ENCODE measurements at places on chromosomes 11 and 22.

DNA sequence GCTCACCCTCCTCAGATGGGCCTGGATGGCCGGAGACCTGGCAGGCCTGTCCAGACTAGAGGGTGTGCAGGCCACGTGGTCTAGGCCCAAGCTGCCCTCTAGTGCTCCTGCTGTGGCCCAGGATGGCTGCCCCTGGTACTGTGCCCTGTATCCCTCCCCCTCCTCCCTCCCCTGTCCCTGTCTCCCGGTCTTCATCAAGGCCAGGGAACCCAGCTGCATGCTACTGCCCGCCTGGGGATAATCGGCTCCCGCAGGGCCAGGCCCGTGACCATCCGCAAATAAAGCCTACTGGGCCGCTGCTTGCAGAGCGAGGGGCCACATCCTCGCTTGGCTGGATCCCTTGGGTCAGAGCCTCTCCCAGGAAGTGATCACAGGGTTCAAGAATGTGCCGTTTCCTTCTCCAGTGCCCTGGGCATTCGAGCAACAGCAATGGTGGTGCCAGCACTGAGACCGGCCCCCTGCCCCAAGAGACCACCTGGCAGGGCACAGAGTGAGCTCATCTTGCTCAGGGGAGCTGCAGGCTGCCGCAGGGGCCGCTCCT lies 51.1 kb downstream of the WNT7B start:
- no peak for DNase-seq

GRCh38 chr11:118295815-118296454 lies 8.6 kb upstream of the CD3E start:
- DNase-seq, result no peak

DNA sequence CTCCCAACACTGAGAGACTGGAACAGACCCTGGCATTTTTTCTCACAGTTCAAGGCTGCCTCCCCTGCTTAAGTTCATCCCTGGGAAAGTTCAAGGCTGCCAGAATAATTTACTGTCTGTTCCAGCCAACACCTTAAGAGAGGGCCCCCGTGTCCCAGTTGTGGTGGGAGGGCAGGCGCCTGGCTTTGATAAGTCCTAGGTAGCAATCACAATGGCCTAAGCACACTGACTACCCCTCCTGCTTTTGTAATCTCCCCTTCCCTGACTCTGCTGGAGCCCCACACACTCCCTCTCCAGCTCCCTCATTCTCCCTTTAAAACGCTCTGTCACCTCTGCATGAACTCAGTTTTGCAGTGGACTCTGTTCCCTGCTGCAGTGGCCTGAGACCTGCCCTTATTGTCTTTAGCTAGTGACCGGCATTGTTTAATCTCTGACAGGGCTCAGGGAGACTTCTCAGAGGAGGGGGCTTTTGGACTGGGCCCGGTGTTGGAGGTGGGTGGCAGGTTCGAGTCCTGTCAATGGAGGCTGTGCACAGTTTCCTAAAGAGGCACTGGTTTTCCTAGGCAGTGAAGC lies 507.2 kb downstream of the TBC1D22A start:
- no peak for DNase-seq

DNA sequence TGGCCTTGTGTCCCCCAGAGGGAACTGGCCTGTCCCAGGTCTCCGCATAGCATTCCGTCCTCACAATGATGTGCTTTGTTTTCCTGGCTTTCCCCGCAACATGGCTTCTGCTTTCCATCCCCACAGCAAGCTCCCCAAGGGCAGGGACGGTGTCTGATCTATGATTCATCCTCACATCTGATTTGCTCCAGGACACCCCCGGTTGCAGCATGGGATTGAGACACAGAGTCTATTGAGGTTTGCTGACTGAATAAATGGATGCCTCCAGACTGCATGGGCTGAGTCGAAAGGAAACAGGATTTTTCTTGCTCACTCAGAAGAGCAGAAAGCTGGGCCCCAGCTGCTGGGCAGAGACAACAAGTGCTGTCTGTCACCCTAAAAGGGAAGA lies 40.2 kb downstream of the LMO1 start:
- no peak for DNase-seq

DNA sequence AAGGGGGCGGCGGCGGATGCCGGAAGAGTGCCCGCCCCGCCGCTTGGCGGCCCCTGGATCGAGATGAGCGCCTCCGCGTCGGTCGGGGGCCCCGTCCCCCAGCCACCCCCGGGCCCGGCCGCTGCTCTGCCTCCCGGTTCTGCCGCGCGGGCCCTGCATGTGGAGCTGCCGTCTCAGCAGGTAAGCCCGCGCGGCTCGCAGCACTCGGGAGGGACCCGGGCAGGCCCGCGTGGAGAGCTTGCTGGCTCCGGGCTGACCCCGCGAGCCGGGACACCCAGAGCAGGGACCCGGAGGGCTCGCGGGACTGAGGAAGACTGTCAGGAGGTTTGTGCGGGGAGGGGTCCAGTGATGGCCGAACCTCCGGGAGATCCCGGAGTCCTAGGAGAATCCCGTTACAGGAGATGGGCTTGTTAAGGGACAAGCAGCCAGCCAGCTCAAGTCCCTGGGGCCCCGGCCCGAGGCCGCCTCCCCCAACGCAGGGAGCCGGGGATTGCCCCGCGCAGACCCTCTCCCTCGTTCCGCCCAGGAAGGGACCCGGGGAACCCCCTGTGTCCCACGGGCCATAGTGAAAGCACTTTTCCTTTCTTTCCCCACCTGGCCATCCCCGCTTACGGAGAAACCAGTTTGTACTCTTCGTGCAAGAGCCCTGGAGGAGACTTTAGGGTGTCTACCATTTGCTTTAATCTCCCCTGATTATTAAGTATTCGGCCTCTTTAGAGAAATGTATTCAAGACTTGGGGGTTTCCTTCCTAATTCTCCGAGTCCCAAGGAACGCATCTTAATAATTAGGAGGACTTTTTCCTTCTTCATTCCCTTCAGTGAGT lies 547 bp downstream of the UVRAG start:
- DNase-seq, result peak; percentile 25

DNA sequence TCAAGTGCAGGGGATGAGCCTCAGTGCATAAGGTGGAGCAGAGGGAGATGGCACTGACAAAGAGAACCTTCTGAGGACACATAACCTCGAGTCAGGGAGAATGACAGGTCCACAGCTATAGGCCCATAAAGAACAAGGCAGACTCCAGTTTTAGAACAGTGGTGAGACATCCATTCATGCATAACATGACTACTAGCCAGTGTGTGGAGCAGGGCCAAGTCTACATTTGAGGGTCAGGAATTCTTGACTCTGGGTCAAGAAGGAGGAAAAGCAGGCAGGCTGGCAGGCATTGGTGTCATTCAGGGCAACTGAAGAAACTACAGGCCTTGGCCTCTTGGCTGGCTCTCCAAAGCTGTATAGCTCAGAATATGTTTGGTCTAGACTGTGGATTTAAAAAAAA lies 54.9 kb downstream of the MTNR1B start:
- DNase-seq, result no peak

DNA sequence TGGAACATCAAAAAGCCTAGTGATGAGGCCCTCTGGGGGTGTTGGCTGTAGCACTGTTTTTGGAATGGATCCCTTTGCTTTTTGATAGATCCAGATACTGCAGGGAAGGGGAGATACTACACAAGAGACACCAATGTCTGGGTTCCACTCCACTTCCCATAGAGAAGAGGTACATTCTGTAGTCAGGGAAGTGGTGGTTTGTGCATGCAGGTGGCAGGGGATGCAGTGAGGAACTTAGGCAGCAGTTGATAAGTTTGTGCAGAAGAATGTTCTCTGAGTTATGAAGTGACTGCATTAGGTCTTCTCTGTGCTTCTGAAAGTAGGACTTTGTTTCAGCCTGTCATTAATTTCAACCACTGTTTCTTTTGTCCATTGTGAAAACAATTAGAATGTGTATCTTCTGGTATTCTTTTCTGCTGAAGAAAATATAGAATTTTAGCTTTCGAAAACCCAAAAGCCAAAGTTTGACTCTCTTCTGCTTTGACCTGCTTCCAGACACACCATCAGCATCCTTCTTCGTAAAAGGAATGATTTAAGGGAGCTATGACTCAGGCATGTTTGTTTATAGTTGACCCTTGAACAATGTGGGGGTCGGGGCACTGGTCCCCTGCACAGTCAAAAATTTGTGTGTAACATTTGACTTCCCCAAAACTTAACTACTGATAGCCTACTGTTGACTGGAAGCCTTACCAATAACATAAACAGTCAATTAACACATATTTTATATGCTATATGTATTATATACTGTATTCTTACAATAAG lies 25.6 kb downstream of the PANX1 start:
- no peak for DNase-seq

GRCh38 chr22:39478441-39478850 lies 21.6 kb downstream of the MGAT3 start:
- DNase-seq, result no peak

- DNase-seq, result no peak
These were observed 38.6 kb downstream of the MUC6 start for GRCh38 chr11:997907-998306.

DNA sequence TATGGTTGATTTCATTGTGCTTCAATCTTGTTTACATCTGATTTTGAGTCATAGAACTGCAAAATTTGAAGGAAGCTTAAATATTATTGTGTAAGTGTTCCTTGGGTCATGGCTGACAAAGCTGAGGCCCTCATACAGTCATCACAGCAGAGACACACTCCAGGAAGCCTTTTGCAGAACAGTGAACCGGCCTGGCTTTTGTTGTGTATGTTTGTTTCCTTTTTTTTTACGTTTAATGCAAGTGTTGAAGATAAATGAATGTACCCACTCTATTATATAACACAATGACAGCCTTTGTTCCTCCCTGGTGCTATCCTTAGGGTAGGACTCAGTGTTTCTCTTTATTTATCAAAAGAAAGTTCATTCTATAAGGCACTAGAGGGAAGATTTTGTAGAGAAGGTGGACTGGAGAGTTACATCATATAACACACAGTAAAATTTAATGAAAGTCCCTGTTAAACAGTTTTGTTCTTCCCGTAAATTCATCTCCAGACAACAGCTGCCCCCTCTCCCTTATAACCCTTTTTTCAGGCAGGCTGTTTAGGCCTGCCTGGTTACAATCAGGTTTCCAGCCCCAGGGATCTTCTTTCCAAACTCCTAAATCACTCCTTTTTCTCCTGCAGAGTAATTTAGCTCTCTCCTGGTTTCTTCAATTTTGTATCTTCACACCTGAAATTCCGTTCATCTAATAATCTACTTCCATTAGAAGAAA lies 34.3 kb upstream of the CSTF3 start:
- no peak for DNase-seq
